Diencephalon (tissue), 1 donor: ENCODE measurements at places on chromosomes 4 and X. TPM values are rescaled to one million over a fixed set of nuclear protein-coding genes. Genes with fewer than 3 reads are reported as not detected.

Gene BLTP1
- 260 TPM for total RNA-seq

Gene C4orf54
- under 0.01 TPM for total RNA-seq

Gene TRIML1
- not detected for total RNA-seq

Gene FMR1NB
- total RNA-seq: not detected

Gene STARD8
- total RNA-seq: 3.2 TPM

Gene TEX28
- total RNA-seq: not detected

Gene TMEM156
- total RNA-seq: 0.46 TPM

Gene HMX1
- total RNA-seq: 0.46 TPM

Gene DCTD
- total RNA-seq: 39.9 TPM

Gene GLOD5
- not detected for total RNA-seq

Gene FGF5
- total RNA-seq: 0.69 TPM

Gene SLC49A3
- total RNA-seq: 0.92 TPM

Gene CENPE
- 8.3 TPM for total RNA-seq

Gene ANKRD50
- total RNA-seq: 72.9 TPM

Gene TEX13D
- not detected for total RNA-seq

Gene SCFD2
- 18.2 TPM for total RNA-seq

Gene VCX3B
- not detected for total RNA-seq

Gene MAGEB6
- not detected for total RNA-seq

Gene BEX1
- 172 TPM for total RNA-seq

Gene NAP1L3
- total RNA-seq: 164 TPM

Gene C4orf46
- 22.4 TPM for total RNA-seq

Gene AKAP14
- 5.1 TPM for total RNA-seq

Gene PLS3
- total RNA-seq: 68.5 TPM

Gene NOCT
- total RNA-seq: 25.4 TPM

Gene TXK
- total RNA-seq: 1.2 TPM

Gene ESX1
- not detected for total RNA-seq

Gene OCIAD1
- 177 TPM for total RNA-seq

Gene GPC3
- 11.8 TPM for total RNA-seq

Gene MAGT1
- total RNA-seq: 30.7 TPM

Gene GPR82
- total RNA-seq: not detected

Gene ABHD18
- total RNA-seq: 18.7 TPM

Gene SSX7
- not detected for total RNA-seq

Gene UBA1
- 134 TPM for total RNA-seq

Gene STOX2
- total RNA-seq: 60.4 TPM

Gene CPLX1
- 3.5 TPM for total RNA-seq

Gene PRDM8
- total RNA-seq: 5.3 TPM

Gene USP26
- total RNA-seq: not detected

Gene MAD2L1
- 9.7 TPM for total RNA-seq

Gene BEX2
- total RNA-seq: 113 TPM

Gene CTSO
- 9.9 TPM for total RNA-seq

Gene CXorf49
- total RNA-seq: not detected

Gene CT83
- total RNA-seq: not detected

Gene GATA1
- not detected for total RNA-seq

Gene ADH6
- not detected for total RNA-seq

Gene ABCG2
- 24.7 TPM for total RNA-seq

Gene MXRA5
- 3.9 TPM for total RNA-seq

Gene MAB21L2
- total RNA-seq: 3.0 TPM

Gene F9
- not detected for total RNA-seq

Gene AREG
- not detected for total RNA-seq

Gene ASB5
- total RNA-seq: 0.46 TPM
